ENCODE measurements at places on chromosomes 12 and 14.

DNA sequence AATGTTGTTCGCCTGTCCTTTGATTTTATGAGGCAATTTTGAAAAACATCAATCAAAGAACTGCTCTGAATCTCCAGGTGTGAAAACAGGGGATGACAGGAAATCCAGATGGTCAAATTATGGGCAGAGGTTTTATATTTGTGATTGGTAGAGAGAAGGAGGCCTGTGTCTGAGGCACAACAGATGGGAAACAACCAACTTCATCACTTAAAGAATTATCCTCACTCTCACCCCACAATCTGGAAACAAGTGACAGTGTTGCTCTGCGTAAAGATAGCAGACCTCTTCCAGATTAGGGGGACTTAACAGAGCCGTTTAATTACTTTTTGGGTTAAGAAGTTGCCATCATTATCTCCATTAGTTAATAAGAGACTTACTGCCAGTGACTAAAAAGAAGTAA is 64.1 kb upstream of the EGLN3 start:
- no peak for DNase-seq

- no peak for DNase-seq
Measured at GRCh38 chr14:34237081-34237480, 225.0 kb downstream of the SPTSSA start.

DNA sequence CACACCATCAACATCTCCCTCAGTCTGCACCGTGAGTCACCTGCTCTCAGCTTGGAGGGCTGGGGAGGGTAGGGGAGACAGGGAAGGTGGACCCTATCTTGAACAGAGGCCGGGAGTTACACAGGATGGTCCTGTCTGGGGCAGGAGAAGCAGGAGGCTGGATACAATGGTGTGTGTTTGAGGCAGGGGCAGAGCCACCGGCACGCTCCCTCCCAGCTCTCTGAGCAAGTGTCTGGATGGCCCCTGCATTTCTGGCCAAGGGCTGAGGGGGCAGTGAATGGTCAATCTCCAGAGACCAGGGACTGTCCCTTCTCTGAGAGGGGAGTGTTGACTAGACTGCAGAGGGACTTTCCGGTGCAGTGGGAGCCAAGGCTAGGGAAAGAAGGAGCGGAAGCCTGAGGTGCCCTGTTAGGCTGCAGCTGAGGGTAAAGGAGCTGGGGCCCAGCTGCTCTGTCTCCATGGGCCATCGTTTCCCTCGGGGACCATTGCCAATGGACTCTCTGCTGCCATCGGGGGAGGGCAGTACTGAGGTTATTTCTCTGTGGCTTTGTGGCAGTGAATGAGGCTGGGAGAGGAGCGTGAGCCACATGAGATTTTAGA is 1.9 kb downstream of the LRP1-AS start:
- no peak for DNase-seq

- peak; percentile 98 for DNase-seq
Measured at GRCh38 chr14:103385152-103385928, at the start of gene MARK3. Gene MARK3, plus strand, starts transcription at chr14:103385415. Its CDS starts 615 bp downstream, at chr14:103386030.

- DNase-seq, result no peak
Measured at GRCh38 chr14:79724934-79725717, 486.2 kb downstream of the DIO2 start.
